Activated CD8-positive, alpha-beta memory T cell treated with anti-CD3 and anti-CD28 coated beads for 4 hours (primary cell): ENCODE measurements at places on chromosomes 6 and 20.

- DNase-seq = no peak
These were observed 17.5 kb downstream of the PIM1 start for GRCh38 chr6:37187321-37188022.

- no peak for DNase-seq
These were observed 273.0 kb downstream of the PLCB1 start for GRCh38 chr20:8404912-8405635.

DNA sequence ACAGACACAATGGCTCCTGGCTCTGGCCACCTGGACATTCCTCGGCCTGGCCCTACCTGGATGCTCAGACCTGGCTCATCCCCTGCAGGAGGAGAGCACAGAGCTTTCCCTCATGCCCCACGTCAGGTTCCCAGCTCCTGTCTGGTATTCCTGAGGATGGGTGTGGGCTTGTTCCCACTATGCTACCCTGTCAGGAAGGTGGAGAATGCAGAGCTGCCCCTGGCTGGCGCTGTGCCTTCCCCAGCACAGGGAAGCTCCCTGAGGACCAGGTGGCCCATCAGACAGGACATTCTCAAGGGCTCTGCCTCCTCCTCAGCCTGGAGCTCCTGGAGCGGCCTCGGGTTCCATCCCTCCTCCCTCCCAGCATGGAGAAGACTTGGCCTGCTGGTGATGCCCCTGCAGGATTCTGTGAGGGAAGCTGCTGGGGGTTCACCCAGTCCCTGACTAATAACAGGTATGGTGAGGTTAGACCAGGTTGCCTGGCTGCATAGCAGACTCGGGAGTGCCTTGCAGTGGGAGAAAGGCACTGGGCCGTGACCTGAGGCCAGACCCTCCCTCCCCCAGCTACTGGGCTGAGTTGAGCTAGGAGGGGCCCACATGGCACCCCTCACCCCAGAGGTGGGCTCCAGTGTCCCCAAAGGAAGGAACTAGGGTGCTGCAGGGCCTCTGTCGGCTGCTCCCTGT, 156.0 kb upstream of the MLN start:
- no peak for DNase-seq

DNA sequence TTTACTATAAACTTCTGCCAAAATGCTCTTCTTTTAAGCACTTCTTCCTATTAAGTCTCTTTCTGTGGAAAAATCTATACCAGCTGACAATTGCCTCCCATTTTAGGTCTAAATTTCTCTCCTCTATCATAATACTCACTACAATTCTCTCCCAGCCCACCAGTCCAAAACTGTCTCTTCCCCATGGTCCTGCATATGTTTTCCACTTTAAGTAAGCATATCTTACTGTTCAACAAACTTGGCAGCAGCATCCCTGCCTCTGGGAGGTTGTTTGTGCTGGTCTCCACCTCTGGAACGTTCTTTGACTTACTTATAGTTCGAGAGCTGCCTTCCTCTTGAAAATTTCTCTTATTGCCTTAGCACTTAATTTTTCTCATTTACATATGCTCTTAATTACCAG, 180.5 kb downstream of the COL12A1 start:
- DNase-seq = no peak

DNA sequence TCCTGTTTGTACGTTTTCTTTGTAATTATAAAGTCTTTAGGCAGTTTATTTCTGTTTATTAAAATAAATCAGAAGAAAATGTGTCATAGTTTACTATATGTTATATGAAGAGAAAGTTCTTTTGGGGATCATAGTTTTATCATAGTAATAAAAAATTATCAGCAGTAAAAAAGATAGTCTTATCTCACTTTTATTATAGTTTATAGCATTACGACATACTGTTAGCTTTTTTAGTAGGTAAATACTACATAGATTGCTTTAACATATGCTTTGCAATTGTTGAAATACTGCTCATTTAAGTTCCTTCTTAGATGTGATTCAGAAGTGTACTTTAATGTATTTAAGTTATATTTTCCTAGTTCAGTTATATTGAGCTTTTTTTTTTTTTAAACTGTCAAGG, 13.9 kb downstream of the QKI start:
- no peak for DNase-seq

DNA sequence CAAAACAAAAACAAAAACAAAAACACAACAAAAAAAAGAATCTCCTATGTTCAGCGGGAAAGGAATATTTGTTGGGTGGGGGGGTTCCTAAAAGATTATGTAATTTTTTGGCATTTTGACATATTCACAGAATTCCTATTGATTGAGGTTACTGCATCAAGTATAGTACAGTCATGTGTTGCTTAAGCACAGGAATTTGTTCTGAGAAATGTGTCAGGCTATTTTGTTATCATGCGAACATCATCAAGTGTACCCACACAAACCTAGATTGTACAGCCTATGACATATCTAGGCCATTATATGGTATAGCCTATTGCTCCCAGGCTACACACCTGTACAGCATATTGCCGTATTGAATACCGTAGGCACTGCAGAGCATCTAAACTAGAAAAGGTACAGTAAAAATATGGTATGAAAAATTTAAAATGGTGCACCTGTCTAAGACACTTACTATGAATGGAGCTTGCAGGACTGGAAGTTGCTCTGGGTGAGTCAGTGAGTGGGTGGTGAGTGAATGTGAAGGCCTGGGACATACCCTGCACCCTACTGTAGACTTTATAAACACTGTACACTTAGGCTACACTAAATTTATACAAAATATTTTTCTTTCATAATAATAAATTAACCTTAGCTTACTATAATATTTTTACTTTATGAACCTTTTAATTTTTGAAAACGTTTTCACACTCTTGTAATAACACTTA, 110.6 kb downstream of the CDKAL1 start:
- no peak for DNase-seq

- no peak for DNase-seq
These were observed 96.9 kb downstream of the JPH2 start for GRCh38 chr20:44089987-44090674.

GRCh38 chr6:92047152-92047850, 1372.1 kb downstream of the EPHA7 start:
- DNase-seq = no peak

DNA sequence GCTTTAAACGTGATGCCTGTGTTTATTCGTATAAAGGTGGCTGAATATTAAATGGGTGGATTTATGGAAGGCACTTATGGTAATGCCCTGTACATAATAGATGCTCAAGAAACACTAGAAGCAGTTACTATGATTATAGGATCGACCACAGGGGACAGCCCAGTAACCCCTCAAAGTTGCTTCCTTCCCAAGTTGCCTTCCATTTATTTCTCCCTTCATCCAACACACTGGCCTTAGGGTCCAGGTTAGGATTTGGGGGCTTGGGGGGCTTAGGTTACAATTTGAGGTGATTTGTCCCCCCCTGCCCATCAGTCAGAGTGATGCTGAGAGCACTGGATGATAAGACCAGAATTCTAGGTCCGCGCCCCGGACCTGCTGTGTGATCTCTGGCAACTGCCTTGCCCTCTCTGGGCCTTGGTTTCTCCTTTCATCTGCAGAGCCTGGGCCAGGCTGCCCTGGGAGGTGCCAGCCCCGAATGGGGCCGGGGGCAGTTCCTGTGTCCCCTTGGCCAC, 101.5 kb downstream of the CEBPB start:
- DNase-seq = no peak

DNA sequence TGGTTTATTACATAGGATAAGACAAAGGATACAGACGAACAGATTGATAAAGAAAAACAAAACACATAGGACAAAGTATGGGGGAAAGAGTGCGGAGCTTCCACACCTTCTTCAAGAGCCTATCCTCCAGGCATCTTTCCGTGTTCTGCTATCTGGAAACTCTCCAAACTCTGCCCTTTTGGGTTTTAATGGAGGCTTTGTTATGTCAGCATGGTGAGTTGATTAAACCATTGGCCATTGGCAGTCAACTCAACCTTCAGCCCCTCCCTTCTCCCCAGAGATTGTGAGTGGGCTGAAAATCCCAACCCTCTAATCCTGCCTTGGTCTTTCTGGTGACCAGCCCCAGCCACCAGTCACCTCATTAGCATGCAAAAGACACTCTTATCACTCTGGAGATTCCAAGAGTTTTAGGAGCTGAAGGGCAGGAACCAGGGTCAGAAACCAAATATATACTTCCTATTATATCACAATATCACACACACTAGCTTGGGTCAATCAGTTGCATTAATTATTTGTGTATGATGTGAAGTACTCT, 23.8 kb downstream of the HLA-DOB start:
- no peak for DNase-seq

DNA sequence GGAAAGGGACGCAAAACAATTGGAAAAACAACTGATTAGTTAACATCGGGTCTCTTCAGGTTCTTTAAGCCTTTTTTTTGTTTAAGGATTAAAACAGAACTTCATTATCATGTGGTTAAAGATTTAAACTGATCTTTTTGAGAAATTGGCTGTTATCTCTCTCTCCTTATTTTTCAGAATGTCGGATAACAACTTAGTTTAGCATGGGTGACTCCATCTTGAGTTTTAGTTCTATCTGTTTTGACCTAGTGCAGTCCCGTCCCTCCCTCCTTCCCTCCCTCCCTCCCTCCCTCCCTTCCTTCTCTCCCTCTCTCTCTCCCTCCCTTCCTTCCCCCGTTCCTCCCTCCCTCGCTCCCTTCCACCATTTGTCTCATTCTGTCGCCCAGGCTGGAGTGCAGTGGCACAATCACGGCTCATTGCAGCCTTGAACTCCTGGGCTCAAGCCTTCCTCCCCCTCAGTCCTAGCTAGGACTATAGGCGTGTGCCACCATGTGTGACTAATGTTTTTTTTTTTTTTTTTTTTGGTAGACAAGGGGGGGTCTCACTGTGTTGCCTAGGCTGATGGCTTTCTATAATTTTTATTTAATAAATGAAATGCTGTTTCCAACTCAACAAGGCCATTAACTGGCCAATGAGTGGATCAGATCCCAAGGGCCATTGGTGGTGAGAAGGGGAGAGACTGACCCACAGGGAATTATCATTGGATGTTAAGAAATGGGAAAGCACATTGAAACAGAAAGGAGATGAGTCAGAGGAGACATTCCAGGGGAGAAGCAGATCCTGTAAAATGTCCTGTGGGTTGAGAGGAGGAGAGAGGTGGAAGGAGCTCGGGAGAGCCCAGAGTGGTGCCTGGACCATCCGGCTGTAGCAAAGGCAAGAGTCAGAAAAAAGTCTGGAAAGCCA, 13.6 kb downstream of the BAK1 start:
- DNase-seq = no peak

- no peak for DNase-seq
These were observed 151.7 kb downstream of the GRIK2 start for GRCh38 chr6:101545191-101545590.

- no peak for DNase-seq
These were observed at the start of gene MAPK13 for GRCh38 chr6:36129941-36130666. MAPK13 (plus strand) TSS chr6:36130513; CDS start chr6:36130583, 70 bp downstream.

GRCh38 chr6:133978896-133979240, 25.8 kb downstream of the TBPL1 start:
- no peak for DNase-seq

GRCh38 chr20:16951876-16952275, 203.7 kb downstream of the OTOR start:
- no peak for DNase-seq
